ENCODE measurements at places on chromosomes 5 and 9.

DNA sequence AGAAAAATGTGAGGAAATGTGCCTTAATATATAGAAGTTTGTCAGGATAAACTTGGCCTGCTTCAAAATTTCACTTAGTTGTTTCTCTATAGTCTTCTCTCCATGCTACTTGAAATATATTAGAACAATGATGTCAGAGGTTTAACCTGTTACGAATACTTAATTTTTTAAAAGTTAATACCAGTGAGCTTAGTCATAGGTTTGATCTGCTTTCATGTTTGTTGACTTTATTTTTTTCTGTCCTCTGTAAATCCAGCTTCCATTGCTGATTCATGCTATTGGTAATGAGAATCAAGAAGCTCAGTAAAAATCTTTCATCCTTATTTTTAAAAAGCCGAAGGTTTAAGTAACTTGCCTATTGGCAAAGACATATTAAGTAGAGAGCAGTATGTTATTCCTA is 27.9 kb downstream of the BDP1 start:
- no peak for DNase-seq

DNA sequence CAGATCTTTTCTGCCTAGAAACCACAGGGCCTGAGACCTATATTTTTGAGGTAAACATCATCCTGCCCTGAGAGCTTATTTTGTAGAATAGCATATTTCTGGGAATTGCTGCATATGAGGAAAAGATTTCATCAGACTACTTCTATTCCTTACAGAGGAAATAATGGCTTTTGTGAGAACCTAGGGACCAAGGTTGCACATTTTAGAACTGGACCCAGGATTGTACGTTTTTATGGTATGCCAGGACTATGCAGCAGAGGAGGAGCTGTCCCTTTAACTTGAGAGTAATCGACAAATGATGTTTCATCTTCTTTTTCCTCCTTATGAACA is 2.2 kb upstream of the ALDH1A1 start:
- DNase-seq, result no peak

DNA sequence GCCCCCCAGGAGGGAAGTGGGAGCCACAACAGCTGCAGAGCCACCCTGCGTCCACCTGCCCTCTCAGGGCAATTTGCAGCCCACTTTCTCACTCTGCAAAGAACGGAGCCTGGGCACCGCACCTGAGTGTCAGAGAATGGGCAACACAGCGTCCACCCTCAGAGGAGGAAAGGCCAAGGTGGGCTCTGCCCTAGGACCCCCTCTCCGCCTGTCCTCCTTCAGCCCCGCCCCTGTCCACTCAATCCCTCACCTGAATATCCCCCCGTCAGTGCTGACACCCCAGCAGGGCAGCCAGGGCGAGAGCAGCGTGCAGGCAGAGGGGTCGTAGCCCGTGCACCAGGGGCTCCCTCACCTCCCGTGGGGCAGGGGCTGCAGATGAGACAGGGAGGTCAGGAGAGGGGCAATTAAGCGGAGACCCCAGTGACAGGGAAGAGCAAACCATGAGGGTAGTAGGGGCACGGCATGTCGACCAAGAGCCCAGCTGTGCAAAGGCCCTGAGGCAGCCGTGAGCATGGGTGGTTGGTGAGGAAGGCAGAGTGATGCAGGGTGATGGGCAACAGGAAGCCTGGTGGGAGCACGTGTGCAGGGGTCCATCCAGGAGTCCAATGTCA is 140.3 kb downstream of the OLFM1 start:
- no peak for DNase-seq

DNA sequence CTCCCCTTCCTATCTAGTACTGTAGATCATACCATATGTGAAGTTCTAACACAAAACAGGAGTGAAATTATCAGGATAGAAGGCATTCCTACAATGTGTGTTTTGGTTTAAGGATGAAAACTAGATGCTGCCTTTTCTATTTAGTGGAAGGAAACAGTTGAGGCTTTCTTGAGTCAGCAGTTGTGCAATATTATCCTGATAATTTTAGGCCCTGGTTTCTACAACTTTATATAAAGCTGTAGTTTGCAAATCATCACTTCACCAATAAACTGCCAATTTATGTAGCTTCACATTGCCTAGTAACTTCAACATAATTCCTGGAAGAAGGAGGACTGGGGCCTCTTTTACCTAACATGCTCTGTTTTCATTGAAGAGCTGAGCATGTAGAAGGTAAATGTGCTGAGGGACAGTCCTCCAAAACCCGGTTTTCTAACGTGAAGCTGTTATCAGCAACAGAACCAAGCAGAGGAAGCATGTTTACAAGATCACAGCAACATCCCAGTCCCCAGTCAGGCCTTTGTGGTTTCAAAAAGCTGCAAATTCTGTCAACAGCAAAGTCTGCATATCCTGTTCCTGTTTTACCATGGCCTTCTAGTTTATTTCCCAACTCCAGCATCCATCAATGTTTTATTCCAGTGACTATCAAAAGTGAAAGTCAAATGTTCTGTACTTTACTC is 513.4 kb upstream of the MEF2C start:
- DNase-seq, result no peak

- DNase-seq, result no peak
Measured at GRCh38 chr9:7976167-7976755, 176.7 kb upstream of the DMAC1 start.

DNA sequence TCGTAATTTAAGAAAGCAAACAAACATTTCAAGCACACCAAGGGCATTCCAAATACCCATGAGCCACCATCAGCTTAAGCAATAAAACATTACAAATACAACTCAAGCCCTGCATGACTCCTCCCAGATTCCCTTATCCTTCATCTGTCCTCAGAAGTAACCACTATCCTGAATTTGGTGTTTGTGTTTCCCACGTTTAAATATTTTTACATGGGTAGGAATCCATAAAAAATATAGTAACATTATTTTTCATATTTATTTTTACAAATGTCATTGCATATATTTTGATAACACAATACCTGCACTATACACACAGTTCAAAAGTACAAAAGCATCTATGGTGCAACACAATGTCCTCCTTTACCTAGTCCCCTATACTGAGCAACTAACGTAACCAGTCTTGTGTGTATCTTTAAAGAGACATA is 6.4 kb downstream of the PRKAA1 start:
- no peak for DNase-seq

DNA sequence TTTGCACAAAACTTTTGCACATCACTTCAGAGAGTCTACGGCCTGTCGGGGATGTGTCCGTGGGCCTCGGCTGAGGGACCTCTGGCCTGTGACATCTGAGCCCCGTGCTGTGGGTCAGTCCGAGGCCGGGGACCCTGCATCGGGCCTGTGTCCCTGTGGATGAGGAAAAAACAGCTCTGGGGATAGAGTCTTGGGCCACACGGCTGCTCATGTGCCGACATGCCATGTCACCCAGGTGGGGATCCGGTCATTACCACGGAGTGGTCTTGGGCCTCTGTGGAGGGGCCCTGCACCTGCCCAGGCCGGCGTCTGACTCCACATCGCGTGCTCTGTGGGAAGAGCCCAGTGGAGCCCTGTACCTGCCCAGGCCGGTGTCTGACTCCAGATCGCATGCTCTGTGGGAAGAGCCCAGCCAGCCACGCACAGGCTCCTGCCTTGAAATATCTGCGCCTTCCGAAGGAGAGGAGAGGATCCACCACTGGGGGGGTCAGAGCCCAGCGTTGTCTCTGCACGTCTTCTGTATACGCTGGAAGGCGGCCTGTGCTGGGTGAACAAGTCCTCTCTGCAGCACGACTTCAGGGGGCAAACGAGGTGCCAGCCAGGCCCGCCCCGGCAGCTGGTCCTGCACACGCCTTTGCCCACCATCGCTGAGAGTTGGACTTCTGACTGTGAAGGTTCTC is 27.5 kb upstream of the IRX4 start:
- DNase-seq, result no peak

DNA sequence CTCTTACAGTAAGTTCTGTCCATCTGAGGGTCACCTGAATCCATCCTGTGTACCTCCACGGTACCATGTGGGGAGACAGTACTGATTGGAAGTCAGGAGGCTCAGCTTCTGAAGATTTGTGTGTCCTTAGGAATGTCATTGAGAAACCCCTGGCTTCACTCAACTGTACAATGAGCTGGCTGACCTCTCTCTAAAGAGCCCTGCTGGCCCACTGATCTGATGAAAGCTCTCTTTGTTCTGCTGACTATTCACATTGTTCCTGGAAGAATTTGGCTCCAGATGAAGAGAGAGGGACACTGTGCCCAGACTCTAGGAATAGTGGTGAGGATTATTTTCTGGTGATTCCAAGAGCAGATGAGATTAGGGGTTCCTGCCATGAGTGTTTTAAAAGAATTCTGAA is 141.2 kb downstream of the LURAP1L start:
- no peak for DNase-seq

DNA sequence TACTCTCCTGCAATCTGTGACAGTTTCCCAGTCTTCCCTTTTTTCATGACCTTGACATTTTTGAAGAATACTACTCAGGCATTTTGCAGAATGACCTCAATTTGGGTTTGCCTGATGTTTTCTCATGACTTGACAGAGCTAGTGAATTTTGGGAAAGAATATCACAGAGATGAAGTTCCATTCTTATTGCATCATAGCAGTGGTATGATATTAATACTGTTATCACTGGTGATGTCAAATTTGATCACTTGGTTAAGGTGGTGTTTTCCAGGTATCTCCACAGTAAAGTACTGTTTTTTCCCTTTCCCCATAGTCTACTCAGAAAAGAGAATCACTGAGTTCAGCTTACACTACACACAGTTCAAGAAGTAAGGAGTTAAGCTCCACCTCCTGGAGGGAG is 56.2 kb upstream of the XPA start:
- no peak for DNase-seq

DNA sequence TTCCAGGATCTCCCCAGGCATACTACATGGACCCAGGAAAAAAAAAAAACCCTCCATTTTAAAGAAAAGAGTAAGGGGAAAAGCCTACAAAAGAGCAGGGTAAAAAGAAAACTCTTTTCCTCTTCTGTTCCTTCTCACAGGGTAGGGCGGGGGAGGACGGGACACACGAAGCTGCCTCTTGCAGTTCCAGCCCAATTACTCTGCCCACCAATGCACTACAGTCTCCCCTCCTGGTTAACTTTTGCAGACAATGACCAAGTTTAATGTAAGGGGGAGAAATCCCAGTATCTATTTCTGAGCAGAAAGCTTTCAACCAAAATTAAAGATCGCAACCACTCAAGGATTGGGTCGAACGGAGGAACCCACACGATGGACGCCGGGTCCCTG is 1.3 kb downstream of the BRD3 start:
- DNase-seq, result no peak

- no peak for DNase-seq
Measured at GRCh38 chr9:91458906-91459305, 35.3 kb upstream of the NFIL3 start.

GRCh38 chr5:18961234-18961633 is 1026.8 kb downstream of the CDH18 start:
- DNase-seq, result no peak

DNA sequence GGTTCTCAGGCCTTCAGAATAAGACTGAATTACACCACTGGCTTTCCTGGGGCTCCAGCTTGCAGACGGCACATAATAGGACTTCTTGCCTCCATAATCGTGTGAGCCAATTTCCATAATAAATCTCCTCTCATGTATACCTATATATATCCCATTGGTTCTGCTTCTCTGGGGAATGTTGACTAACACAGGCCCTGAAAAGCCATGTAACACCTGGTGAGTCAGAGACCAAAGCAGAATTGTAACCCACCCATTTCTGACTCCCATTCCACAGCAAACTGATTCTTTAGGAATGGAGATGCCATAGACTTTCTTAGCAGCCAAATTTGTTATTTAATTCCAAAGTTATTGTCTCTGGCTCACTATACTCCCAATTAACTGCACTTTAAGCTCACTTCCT is 85.4 kb upstream of the AGXT2 start:
- DNase-seq, result no peak

GRCh38 chr5:80318212-80318611 is 1.6 kb upstream of the SPZ1 start:
- DNase-seq, result no peak

- DNase-seq, result no peak
Measured at GRCh38 chr9:74663439-74663838, 166.3 kb downstream of the RORB start.

DNA sequence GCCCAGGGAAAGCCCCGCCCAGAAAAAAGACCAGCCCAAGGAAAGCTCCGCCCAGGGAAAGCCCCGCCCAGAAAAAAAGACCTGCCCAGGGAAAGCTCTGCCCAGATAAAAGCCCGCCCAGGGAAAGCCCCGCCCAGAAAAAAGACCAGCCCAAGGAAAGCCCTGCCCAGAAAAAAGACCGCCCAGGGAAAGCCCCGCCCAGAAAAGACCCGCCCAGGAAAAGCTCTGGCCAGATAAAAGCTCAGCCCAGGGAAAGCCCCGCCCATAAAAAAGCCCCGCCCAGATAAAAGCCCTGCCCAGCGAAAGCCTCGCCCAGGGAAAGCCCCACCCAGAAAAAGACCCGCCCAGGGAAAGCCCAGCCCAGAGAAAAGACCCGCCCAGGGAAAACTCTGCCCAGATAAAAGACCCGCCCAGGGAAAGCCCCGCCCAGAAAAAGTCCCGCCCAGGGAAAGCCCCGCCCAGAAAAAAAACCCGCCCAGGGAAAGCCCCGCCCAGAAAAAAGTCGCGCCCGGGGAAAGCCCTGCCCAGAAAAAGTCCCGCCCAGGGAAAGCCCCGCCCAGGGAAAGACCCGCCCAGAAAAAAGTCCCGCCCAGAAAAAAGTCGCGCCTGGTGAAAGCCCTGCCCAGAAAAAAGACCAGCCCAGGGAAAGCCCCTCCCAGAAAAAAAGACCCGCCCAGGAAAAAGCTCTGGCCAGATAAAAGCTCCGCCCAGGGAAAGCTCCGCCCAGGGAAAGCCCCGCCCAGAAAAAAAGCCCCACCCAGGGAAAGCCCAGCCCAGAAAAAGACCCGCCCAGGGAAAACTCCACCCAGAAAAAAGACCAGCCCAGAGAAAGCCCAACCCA is 11.9 kb downstream of the GRIN1 start:
- DNase-seq, result no peak

DNA sequence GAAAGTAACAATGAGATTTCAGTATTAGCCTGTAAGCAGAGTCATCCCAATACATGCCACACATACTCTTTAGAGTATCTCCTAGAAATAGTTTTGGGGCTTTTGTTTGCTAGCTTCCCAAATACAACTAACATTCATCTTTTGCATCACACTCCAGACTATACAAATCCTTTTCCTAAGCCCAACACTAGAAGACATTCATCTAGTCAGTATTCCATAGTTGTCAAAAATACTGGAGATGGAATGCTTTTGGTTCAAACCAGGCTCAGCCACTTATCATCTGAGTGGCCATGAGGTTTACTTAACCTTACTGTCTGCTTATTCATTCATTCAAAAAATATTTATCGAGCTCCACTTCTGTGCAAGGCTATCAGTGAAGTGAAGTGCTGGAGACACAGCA is 205.1 kb upstream of the SGCD start:
- no peak for DNase-seq

DNA sequence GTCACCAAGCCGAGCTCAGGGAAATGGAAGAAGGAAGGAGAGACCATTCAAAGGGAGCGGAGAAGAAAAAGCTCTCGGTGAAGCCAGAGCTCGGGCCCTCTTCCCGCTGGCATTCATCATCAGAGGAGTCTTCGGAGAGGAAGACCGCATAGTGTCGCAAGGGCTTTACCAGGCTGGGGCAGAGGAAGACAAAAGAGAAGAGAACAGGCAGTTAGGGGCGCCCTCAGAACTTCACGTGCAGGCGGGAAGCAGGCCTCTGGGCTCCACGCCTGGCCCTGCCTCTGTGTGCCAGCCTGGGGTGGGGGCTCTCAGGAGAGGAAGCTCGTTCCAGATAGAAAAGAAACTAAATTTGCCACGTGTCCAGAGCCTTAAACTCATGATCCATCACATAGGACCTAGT is 31.7 kb downstream of the CRB2 start:
- DNase-seq, result no peak

Data from stimulated activated CD4-positive, alpha-beta T cell treated with anti-CD3 and anti-CD28 coated beads, Interleukin-1b, Interleukin-23, amount 100 ng/mL, for 1 hour (primary cell).